A673 (cell line): ENCODE measurements at places on chromosomes 4 and X. TPM values are rescaled to one million over a fixed set of nuclear protein-coding genes. Genes with fewer than 3 reads are reported as not detected.

The ZNF185 gene
- 2.1 and 2.2 TPM in 2 replicates for total RNA-seq

The NXF2 gene
- not detected in 2 replicates for total RNA-seq

The HSD17B13 gene
- total RNA-seq, result not detected in 2 replicates

The CPE gene
- 27.2 and 32.7 TPM in 2 replicates for total RNA-seq

The ARSJ gene
- 3.8 and 4.6 TPM in 2 replicates for total RNA-seq

The GRK4 gene
- total RNA-seq, result 5.9 and 7.5 TPM in 2 replicates

The P2RY8 gene
- not detected in 2 replicates for total RNA-seq

DNA sequence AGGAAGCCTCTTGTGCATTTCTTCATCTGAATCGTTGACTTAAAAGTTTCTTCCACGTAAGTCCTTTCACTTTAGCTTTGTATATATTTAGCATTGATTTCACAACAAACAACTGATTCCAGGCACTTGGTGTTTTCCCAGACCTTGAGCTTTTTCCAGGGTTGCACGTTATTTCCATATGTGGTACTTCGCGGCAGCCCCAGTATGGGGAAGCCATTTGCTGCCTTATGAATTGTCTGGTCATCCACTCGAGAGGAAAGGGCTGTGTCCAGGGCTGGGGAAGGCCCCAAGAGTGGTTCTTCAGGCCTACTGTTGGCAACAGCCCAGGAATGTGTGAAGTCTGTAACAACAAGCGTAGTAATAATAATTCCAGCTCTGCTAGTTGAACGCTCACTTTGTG is 2.8 kb upstream of the TLR8 start:
- no peak for DNase-seq

DNA sequence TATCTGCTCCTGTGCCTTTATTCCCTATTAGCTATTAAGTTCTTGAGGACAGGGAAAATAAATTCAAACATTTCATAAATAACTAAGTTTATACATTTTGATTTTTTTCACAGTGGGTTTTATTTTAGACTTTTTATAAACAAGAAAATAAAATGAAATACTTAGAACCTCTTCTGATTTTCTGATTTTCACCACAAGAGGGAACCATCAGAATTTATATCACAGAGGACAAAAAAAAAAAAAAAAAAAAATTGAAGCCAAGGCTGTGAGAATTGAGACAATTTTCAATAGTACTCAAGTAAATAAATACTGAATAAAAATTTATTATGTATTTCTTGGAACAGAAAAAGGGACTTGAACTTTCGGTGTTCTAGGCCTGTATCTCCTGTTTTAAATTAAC is 288.1 kb downstream of the SH3BGRL start:
- peak; percentile 4 for DNase-seq

- no peak for DNase-seq
These were observed 231.5 kb upstream of the DIAPH2 start for GRCh38 chrX:96453139-96453538.

DNA sequence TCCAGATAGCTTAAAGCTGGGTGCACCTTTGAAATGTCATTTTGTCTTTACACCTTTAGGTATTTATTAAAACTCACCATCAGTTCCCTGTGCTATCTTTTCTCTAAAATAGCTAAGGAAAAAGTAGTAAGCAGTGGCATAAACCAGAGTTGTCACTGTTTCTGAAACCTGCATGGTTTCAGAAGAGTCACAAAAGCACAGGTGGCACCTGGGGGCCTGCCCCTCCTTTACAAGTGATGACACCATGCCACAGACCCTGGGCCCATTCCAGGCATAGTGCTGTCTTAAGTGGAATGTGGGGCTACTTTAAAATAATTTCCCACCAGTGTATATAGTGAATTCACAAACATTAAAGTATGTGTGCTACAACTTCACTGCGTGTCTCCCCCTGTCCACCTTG is 47.8 kb downstream of the DCUN1D4 start:
- no peak for DNase-seq

GRCh38 chr4:12446256-12446655 is 1017.6 kb upstream of the HS3ST1 start:
- DNase-seq, result no peak

GRCh38 chr4:6221851-6222760 is 21.8 kb upstream of the JAKMIP1 start:
- peak; percentile 25 for DNase-seq
